Skeletal muscle cell (primary cell): ENCODE measurements at places on chromosomes 4 and X.

GRCh38 chr4:113674251-113674650, 87.3 kb downstream of the CAMK2D start:
- DNase-seq, result no peak

- DNase-seq, result no peak
These were observed 164.8 kb downstream of the AASDH start for GRCh38 chr4:56222514-56222913.

- DNase-seq, result no peak
These were observed 169.4 kb downstream of the SLIT2 start for GRCh38 chr4:20420916-20421602.

DNA sequence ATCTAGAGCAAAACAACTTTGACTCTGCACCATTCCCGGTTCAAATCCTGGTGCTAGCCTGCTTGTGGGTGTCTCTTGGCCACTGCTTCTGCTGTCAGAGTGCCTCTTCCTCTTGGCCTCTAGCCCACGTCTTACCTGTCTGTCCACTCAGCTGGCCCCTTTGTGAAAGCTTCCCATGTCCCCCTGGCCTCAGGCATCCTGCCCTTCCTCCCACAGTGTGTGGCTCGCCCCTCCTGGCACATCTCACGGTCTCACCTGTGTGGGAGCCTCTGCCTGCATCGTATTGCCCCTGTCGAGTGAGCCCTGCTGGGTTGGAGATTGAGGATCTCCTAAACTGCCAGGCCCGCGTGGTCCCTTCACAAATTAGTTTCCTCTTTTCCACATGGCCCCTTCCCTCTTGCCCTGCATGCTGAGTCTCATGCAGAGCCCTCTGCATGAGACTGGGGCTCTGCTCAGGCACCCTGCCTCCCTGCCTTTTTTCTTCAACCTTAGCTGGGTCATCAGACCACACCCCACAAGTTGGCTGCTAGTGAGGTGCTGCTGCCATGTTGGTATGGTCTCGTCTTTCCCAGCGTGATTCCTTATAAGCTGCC, 53.7 kb upstream of the TADA2B start:
- no peak for DNase-seq

DNA sequence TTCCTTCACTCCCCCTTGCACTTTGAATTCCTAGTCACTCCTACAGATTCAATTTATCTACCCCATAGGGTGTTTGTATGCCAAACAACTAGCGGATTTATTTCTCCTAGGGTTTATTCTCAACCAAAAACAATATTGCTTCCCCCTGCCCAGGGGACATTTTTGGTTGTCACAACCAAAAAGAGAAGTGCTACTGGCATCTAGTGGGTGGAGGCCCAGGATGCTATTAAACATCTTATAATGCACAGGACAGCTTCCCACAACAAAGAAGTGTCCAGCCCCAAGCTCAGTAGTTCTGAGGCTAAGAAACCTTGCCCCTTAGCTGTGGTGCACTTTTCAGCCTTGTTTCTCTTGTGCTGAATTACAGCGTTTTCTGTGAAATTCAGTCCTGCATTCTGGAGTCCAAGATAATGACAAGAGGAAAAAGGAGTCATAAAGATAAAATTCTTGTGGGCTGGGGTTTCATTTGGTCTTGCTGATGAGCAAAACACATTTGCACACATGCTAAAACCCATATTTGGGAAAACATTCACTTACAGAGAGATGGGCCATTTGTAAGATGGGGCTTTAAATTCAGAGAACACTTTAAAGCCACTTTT, 11.2 kb upstream of the SYTL4 start:
- DNase-seq, result no peak

DNA sequence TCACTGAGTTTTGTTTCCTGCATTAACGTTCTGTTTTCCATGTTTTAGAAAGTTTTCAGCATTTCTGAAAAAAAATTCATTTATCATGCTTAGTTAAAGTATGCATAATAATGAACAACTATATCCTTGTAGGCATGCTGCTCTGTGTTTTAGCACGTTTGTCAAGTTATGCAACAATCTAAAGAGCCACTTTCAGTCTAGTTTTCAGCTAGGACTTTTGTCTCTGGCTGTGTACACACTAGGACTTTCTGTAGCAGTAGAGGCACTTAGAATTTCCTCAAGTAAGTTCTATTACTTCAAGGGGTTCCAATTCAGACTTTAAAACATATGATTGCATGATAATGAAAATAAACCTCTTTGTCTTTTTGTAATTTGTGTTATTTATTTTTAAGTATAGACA, 12.4 kb downstream of the DCAF8L1 start:
- DNase-seq, result no peak

GRCh38 chrX:7983581-7983980, 56.4 kb upstream of the PNPLA4 start:
- no peak for DNase-seq

GRCh38 chrX:41837270-41837944, 85.9 kb downstream of the CASK start:
- DNase-seq, result no peak

DNA sequence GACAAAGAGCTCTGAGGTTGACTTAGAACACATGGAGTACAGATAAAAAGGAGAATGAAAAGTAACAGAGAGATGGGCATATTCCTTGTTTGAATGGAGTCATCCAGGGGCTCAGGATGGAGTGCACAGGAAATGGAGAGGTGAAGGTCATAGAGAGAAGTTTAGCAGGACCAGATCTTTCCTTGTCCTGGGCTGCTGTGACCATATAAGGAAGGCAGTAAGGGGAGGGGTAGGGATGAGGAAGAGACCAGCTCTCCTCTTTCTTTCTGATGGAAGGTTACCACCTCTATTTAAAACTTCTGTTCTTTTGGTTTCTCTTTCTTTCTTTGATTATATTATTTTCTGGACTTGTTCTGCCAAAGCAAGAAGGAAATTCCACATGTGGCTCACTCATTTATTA, 27.0 kb downstream of the AR start:
- DNase-seq, result no peak

DNA sequence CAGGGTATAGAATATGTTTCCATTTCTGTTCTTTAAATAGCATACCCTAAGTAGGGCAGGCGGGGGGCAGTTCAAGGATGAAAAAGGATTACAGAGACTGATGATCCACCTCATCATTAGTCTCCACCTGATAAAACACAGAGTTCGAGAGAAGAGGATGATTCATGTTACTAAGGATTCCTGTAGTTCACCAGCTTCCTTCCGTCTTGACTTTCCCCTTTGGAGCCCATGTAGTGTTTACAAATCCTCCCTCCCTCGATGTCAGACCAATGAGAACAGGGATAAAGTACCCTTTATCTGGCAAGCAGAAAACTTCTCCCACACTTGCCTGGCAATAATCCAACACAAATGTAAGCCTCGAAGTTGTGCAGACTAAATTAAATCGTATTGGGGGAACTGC, 526.3 kb upstream of the FAM241A start:
- DNase-seq, result no peak

GRCh38 chr4:114386637-114387233, 211.9 kb upstream of the UGT8 start:
- no peak for DNase-seq

DNA sequence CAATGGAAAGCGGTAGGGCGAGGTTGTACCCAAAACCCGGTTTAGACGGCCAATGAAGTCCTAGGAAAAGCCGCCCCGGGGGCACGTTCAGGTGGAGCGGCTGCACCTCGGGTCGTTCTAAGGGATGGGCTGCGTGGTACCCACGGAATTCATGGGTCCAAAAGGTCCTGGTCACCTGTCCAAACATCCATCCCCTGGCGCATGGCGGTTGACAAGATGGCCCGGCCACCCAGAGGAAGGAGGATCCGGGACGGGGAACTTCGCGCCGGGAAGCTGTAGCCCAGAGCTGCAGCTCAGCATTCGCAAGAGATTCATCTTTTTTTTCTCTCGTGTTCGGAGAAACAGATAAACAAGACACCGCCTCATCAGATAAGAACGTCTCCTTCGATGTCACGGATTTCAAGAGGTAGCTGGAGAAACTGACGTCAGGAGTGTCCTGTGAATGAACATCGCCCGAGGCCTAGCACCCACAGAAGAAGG, 10.9 kb downstream of the PITX2 start:
- no peak for DNase-seq

DNA sequence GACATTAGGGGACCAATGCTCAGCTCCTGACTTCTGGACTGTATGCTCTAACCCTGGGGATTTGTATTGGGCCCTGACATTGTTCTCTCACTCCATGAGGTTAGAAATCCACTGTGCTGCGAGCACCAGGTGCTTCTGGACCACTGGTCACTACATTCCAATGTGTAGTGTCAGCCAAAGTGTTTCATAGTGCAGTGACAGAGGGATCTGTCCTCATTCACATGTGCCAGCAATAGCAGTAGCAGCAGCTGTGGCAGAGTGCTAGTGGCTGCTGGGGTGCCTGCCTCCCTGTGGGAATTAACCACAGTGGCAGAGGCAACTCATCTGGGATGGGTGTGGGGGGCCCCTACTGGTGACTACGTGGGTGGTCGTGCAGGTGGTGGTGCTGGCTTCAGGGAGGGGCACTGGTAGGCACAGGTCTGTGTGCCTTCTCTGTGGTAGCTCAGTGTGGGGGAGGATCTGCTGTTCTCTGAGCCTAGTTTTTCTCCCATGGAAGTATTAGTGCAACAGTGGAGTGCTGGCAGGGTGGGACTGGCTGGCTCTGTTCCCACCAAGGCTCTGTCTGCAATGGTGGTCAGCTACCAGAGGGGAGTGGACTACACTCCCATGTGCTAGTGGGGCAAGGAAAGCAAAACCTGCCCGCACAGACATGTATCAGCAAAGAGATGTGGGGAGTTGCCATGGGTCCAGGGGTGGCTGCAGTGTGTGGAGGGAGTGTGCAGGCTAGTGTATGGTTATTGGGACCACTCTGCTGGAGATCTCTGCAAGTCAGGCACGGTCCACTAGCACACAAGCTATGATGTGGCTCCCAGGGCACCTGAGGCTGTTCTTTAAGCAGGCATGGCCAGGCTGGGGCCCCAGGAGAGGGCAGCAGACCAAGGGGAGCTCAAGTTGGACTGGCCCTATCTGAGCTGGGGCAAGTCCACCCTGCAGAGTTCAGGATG, 78.5 kb downstream of the SCLT1 start:
- DNase-seq, result no peak

DNA sequence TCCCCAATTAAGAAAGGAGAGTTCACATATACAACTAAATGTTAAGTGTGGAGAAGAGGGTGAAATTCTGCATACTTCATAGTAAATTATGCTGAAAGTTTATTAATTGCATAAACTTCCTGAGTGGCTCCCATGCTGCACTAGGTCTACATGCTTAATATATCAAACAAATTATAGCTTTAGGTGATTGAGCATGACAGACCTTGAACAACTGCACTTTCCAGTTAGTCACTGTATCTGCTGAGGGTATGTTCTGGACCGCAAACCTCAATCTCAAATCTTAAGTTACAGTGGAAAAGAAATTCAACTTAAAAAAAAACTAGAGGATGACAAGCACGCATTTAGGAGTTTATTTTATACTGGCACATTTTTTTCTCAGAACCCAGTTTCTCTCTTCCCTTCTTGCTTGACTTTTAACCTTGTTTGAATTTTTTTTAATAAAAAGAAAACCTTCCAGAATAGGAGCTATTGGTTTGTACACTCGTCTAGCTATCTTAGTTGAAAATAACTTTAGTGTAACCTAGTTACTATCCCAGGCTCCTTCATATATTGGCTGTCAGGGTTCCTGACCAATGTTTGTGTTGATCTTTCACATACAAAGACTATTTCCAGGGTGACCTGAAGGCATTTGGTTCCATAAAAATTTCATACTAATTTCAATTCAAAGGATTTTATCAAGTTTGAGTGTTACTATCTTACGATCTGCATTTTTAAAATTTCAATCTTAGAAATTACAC, 10.2 kb upstream of the FAM120C start:
- no peak for DNase-seq

DNA sequence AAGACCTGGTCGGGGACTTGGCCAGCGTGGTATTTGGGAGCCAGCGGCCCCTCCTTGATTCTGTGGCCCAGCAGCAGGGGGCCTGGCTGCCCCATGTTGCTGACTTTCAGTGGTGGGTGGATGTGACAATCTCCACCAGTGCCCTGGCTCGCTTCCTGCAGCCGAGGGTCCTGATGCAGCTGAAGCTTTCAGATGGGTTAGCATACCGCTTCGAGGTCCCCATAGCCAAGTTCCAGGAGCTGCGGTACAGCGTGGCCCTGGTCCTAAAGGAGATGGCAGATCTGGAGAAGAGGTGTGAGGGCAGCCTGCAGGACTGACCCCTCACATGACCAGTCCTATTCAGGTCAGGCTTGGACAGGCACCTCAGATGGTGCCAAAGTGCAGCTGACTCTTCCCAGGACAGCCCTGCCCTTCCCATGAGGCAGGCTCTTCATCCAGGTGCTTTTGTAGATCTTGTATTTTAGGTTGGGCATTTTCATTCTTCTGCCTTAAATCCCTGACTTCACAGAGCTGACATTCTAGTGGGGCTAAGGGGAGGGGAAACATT, 15.1 kb downstream of the LNX1 start:
- no peak for DNase-seq

GRCh38 chrX:147901461-147902126, 10.1 kb upstream of the FMR1 start:
- DNase-seq, result no peak

GRCh38 chr4:41098093-41099048, 116.0 kb downstream of the APBB2 start:
- no peak for DNase-seq

DNA sequence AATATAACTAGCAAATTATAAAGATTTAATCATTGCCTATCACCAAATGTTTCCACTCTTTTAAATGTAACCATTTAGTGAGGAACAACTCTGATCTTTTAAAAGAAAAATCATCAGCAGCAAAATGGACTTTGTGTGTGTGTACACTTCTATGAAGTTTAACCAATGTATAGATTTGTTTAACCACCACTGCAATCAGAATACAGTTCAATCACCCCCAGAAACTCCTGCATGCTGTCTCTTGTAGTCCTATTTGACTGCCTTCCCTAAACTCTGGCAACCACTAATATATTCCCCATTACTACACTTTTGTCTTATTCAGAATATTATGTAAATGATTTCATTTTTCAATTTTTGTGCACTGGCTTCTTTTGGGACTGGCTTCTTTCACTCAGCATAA, 1.7 kb upstream of the TCEAL8 start:
- DNase-seq, result no peak
